GM23338 (cell line): ENCODE measurements at places on chromosomes 1 and 21. TPM values are rescaled to one million over a fixed set of nuclear protein-coding genes. Genes with fewer than 3 reads are reported as not detected.

Gene PANK4
- polyA plus RNA-seq = 25.4 and 25.8 TPM in 2 replicates

DNA sequence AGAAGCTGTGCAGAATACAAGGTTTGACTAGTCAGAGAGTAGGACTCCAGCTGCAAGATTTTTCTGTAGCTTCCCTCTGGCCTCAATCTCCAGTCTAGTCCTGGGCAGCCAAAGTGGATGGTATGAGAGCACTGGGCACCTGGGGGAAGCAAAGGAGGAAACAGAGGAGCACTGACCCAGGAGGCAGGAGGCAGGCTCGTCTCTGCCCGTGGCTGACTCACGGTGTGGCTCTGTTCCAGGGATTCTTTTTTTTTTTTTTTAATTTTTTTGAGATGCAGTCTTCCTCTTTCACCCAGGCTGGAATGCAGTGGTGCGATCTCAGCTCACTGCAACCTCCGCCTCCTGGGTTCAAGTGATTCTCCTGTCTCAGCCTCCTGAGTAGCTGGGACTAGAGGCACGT is 4.1 kb upstream of the NPPB start:
- DNase-seq = no peak

DNA sequence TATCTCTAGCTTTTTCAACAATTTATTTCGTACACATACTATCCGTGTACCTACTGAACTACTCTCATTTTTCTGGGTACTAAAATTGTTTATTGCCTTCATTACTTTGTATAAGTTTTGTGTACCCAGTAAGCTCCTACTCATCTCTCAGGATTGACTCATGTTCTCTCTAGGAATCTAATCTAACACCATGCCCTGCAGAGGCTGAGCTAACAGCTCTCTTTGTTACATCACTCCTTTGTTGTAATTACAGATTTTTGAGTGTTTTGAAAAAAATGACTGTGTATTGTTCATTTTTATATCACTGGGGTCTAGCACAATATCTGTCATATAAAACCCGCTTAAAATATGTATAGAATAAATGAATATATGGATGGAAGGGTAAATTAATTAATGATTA is 167.1 kb downstream of the ATP6V1G3 start:
- no peak for DNase-seq

Gene LIN28A
- 604 and 648 TPM in 2 replicates for polyA plus RNA-seq

DNA sequence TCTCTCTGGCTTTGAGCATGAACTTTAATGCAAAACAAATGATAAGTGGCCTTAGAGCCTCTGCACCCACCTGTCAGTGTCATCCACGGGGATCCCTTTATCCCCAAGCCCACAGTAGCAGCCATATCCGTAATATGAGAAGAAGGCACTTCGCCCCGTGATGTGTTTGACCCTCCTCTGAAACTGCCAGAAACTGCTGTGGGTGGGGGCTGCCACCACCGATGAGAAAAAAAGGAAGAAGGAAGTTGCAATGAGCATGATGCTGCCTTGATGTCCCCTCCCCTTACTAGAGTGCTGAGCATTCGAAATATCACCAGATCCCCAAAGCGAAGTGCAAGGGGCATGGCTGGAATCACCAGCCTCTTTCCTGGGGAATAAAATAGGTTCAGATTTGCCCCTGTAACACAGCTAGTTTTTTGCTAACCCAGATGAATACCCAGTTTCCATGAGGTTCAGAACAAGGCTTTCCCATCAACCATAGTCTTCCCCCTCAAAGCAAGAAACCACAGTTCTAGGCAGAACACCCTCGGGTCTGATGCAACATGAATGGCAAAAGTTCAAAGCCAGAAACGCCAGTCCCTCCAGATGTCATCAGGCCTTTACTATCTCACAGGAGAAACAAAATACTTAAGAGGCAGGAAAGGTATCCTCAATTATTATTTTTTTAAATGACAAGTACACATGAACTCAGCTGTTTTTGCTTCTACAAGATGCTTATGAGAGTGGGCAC is 10.8 kb upstream of the UBXN10 start:
- no peak for DNase-seq

DNA sequence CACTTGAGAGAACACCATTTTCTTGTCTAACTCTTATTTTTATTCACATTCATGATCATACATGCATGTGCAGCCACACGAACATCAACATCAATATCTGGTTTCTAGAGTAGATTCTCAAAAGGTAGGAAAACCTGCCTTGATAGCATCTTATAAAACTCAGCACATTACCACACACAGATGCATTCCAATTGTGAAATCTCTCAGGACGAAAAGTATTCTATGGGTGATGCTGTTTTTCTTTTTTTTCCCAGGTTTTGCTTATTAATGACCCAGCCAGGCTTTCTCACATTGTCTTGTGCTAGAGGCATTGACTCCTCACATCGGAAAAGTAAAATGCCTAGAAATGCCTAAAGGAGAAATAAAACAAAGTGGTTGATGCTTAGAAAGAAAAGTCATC is 562.8 kb downstream of the KIF26B start:
- DNase-seq = no peak

- no peak for DNase-seq
Measured at GRCh38 chr1:15916916-15917315, 59.0 kb downstream of the ZBTB17 start.

GRCh38 chr1:172279939-172280636 is 140.4 kb upstream of the C1orf105 start:
- DNase-seq = no peak

GRCh38 chr1:243740255-243740999 is 109.6 kb downstream of the AKT3 start:
- DNase-seq = peak; percentile 86

Gene WNT2B
- polyA plus RNA-seq = 0.37 and 0.50 TPM in 2 replicates

- DNase-seq = no peak
Measured at GRCh38 chr1:172776071-172776470, 117.2 kb downstream of the FASLG start.
